Lower leg skin (tissue), 4 donors: ENCODE measurements at places on chromosomes 5 and 9. TPM values are rescaled to one million over a fixed set of nuclear protein-coding genes. Genes with fewer than 3 reads are reported as not detected.

Gene ATP6V0E1
- 47.3 TPM for total RNA-seq

DNA sequence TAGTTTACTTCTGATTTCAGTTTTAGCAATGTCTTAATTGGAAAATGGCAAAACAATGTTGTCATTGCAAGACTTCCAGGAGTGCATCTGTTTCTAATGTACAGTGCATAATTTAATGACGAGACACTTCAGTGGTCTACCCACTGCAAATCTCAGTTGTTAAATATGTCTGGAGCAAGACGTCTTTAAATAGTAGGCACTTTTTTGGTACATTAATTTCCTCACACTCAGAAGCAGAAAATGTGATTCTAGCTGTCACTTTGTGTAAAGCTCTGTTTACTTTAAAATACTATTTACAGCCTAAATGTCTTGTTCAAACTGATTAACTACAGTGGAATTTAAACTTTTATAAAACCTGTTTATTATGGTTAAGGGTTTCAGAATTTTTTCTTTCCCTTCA is 815.5 kb downstream of the TLE1 start:
- no peak for DNase-seq

GRCh38 chr9:130867556-130867955 is 29.1 kb downstream of the QRFP start:
- no peak for DNase-seq

DNA sequence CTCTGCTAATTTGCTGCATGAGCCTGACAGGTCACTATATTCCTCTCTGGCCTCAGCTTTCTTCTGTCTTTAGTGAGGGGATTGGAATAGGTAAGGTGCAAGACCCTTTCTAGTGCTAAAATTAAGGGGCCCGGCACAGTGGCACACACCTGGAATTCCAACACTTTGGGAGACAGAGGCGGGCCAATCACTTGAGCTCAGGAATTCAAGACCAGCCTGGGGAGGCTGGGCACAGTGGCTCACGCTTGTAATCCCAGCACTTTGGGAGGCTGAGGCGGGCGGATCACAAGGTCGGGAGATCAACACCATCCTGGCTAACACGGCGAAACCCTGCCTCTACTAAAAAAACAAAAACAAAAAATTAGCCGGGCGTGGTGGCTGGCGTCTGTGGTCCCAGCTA is 37.2 kb downstream of the EGR1 start:
- peak; percentile 80 for DNase-seq

GRCh38 chr5:103402851-103403250 is 144.3 kb downstream of the MACIR start:
- no peak for DNase-seq

DNA sequence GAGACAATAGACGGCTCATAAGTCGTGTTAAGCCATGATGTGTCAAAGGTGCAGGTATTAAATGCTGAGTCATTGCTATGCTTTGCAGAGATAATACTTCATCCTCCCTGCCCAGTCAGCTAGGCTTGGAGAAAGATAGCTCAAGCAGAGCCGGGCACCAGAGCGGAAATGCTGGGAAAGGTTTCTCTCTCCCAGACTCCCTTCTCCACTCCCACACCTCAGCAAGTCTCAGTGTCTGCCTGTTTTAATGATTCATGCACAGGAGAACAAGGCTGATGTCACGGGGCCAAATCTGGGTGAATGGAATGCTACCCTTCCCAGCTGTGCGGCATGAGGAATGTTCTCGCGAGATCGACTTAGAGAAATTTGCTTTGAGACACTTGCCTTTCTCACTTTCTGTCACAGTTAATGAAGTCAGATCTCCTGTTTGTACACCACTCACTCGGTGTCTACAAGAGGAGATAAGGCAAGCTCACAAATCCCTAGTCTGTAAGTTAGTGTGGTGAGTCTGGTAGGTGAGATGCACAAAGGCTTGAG is 204.4 kb downstream of the EFNA5 start:
- DNase-seq, result no peak

DNA sequence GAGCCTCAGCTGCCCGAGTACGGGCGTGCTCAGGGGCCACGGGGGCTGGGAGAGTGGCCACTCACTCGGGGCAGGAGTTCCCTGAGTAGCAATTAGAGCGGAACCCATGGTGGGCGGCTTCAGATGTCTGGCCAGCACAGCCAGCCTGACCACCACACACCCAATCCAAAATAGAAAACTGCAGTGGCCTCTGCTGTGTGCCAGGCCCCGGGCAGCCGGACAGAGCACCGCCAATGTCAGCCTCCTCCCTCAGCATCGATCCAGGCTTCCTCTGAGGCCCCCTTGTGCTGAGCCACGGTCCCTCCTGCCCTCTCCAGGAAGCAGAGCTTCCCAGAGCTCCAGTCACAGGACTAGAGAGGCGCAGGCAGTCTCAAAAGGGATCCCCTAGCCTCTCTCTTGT is 2.7 kb downstream of the ADAMTS2 start:
- no peak for DNase-seq

Gene LCN15
- not detected for total RNA-seq

Gene SLC6A7
- total RNA-seq, result 0.88 TPM

DNA sequence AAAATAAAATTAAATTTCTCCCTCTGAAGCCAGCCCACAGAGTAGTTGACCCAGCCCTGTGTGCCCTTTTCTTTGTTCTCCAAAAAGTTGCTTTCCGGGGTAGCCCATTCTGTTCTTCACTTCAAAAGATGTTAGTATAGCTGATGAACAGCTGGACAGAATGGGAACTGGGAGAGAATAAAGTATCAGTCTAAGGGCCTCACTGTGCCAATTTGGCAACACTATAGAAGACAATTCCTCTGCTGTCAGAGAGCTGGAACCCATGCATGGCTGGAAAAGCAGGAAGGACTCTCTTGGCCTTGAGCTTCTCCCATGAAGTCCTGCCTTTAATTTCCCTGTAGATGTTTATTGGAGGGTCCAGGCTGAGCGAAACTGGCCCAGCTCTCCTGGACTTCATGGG is 11.0 kb upstream of the TNFSF8 start:
- no peak for DNase-seq

- DNase-seq, result no peak
These were observed 157.4 kb upstream of the OTULINL start for GRCh38 chr5:14424011-14424685.

GRCh38 chr5:72598401-72599064 is 91.3 kb upstream of the ZNF366 start:
- no peak for DNase-seq

DNA sequence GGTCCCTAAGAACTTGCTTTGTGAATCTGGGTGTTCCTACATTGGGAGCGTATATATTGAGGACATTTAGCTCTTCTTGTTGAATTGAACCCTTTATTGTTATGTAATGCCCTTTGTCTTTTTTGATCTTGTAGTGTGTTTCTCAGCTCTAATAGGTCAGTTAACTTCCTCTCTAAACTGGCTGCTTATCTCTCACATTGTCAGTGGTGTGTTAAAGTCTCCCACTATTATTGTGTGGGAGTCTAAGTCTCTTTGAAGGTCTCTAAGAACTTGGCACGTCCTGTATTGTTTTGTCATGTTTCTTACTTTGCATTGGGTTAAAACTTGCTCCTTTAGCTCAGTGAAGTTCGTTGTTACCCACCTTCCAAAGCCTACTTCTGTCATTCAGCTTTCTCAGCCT is 36.2 kb downstream of the RIC1 start:
- DNase-seq, result no peak

- no peak for DNase-seq
These were observed 699.4 kb downstream of the PTPRD start for GRCh38 chr9:9913276-9913832.

DNA sequence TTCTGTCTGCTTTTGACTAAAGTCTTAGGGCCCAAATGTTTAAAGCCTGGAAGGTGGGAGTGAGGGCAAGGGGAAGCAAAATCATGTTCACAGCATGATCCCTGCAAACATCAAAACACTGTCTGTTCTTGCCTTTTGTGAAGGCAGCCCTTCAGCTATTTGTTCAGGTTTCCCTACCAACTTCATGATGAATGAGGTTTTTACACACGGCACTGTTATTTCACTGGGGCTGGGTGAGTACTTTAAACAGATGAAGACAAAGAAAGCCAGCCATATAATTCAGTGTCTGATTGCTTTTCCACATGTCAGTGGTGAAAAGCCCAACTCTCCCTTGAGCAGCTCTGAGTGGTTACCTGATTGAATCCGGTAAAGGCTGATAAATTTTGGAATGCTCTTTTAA is 224.7 kb upstream of the GRAMD2B start:
- DNase-seq, result no peak

Gene CCDC187
- not detected for total RNA-seq

Gene TAF11L5
- total RNA-seq, result not detected

Gene ISL1
- 1.6 TPM for total RNA-seq

GRCh38 chr5:135105105-135105484 is 71.1 kb upstream of the PITX1 start:
- DNase-seq, result peak; percentile 64

DNA sequence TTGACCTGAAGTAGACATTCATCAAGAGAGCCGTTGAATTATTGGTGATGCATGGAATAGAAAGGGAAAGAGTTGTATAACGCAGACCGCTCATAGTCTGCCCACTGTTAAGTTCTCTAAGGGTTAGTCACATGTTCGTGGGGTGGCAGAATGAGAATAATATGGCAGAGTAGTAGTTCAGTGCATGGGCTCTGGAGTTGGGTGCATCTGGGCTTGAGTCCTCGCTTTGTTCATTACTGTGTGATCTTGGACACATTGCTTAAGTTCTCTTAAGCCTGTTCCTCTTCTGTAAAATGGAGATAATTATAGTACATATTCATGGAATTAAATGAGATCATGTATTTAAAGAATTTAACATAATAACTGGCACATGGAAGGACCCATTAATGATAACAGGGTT is 23.6 kb downstream of the TNPO1 start:
- no peak for DNase-seq

GRCh38 chr5:107500840-107501239 is 169.9 kb downstream of the EFNA5 start:
- no peak for DNase-seq

DNA sequence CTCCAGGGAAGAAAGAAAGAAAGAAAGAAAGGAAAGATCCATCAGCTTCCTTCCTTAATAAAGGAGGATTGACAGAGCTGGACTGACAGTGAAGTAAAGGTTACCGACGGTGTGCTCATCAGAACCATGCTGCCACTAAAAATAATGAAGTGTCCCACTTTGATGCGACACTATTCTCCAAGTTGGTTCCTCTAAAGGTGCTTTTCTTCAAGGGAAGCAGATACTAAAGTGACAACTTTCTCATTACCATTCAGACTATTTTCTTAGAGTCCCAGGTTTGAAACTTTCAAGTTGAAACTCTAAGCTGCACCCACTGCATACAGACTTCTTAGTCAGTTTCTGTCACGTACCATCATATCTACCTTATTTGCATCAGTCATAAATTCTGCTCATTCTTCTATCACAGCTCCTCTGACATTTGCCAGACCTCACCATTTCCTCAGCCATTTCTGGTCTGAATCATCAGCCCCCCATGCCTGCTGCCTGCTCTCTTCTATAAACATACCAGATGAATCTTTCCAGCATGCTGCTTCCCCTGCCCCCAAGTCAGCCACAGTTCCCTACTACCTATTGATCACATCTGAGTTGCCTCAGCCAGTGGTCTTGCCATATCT is 177.6 kb downstream of the DEPDC1B start:
- no peak for DNase-seq

DNA sequence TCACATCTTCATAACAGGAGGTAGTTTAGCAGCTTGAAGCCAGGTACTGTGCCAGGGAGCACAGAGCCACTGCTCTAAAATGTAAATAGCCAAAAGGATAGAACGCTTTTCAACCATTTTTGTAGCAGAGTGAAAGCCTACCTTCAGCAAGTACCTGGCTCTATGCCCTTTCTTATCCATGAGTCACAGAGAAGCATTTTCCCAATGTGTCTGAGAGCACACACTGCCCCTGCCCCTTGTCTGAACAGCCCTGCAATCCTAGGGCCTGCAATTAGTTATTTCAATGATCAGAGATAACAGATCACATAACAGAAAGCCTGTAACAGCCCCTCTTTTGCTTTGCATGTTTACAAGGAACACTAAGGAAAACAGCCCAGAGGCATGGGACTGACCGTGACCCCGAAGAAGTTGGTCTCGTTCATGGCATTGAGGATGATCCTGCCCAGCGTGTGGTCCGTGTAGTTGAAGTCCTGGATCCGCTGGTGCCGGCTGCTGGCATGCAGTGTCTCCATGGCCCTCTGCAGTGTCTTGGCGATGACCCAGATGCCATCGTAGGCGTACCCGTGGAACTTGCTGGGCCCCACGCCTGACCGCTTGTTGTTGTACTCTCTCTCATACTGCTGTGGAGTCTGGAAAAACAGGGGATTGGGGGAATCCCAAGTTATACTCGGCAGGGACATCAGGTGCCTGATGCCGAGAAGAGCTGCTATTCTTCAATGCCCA is 198.3 kb upstream of the TBC1D2 start:
- DNase-seq, result no peak

Gene GLDC
- 4.7 TPM for total RNA-seq

Gene MSX2
- total RNA-seq, result 6.7 TPM

- DNase-seq, result no peak
These were observed 83.2 kb upstream of the PAPPA start for GRCh38 chr9:116070256-116070914.

DNA sequence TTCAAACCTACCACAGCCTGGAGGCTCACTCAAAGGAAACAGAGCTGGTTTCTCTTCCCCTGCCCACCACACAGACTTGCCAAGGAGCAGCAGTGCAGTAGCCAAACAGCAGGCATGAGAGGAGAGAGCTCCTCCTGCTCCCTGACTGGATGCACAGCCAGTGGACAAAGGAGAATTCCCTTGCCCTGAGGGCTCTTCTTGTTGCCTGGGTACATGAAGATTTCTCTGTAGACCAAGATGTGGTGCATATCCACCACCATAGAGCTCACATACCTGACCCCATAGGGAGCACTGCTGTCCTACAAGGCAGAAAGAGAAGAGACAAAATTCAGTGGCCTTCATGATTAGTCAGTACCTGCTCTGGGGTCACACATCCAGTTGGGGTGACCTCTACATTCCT is 56.3 kb upstream of the SPATA31E1 start:
- DNase-seq, result no peak

DNA sequence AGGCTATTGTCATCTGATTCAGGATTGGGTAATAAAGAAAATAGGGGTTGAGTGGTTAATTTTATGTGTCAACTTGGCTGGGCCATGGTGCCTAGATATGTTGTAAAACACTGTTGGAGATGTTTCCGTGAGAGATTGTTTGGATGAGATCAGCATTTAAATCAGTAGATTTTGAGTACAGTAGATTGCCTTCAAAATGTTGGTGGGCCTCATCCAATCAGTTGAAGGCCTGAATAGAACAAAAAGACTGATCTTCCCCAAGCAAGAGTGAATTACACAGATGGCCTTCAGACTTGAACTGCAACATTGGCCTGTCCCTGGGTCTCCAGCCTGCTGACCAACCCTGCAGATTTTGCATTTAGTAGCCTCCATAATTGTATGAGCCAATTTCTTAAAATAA is 401.3 kb upstream of the KIF2A start:
- no peak for DNase-seq

DNA sequence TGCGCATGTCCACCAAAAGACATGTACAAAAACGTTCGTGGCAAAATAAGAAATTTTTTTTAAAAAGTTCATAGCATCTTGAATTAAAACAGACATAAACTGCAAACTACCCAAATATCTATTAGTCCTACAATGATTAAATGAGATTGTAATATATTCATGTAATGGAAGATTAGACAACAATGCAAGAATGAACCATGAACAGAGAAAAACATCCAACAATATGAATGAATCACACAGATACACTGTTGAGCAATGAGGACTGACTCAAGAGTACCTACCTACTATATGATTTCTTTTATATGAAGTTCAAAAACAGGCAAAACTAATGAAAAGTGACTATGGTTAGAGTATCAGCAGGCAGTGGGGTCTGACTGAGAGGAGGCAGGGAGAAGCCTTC is 17.9 kb upstream of the CTNNAL1 start:
- DNase-seq, result no peak

Gene ALDOB
- not detected for total RNA-seq

Gene FANCG
- 12.2 TPM for total RNA-seq
